Activated CD8-positive, alpha-beta memory T cell treated with anti-CD3 and anti-CD28 coated beads for 1 hour (primary cell): ENCODE measurements at places on chromosomes 1 and 21.

DNA sequence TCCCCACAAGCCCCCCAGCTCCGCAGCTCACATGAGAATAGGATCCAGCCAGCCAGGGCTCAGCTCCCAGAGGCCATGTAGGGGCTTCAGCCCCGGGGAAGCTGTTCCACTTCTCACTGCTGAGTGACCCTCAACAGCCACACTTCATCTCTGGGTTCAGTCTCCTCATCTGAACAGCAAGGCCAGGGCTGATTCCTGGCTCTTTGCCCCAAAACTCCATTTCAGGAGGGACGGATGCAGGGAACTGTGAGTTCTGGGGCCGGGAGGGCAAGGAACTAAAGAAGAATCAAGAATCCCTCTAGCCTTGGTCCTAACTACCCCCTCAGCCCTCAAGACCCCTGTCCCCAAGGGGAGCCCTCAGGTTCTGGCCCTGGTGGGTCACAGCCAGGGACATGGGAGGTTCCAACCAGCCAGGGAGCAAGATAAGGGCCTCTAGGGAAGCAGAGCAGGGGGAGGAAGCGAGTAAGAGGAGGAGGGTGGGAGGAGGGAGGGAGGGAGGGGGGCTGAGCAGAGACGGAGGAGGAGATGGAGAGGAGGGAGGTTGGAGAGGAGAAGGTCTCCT, 13.1 kb downstream of the SDC3 start:
- no peak for DNase-seq

- no peak for DNase-seq
Measured at GRCh38 chr1:48757363-48757762, 19.3 kb downstream of the BEND5 start.

DNA sequence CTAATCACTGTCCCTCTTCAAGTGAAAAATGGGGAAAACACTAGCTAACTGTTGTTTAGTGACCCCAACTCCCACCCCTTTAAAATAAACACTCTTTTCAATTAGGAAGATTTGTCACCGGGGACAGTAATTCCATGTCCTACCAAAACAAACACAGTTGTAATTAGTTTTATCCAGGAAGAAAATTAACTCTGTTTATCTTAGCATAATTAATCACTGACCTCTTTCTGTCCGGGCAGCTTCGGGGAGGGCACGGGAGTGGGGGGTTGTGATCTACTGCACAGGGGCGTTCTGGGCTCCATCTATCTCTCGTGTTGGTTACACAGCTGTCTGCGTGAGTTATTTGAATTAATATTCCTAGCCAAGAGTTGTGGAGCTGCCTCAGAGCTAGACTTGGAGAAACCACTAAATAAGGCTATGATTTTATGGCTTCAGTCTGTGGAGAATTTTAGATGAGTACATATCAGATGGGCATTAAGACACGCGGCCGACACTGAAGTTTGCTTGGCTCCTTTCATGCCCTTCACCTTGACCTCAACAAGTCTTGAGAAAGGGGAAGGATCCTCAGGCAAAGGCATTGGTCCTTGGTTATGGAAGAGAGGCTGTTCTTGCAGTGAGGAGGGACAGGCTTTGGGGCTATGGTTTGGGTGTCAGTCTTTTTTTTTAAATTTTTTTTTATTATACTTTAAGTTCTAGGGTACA, 102.0 kb upstream of the TRABD2B start:
- DNase-seq: no peak

GRCh38 chr1:160171354-160171753, 19.0 kb upstream of the CASQ1 start:
- no peak for DNase-seq

GRCh38 chr1:39061951-39062350, 35.8 kb downstream of the NDUFS5 start:
- no peak for DNase-seq

GRCh38 chr1:154886281-154887015, 16.4 kb upstream of the KCNN3 start:
- no peak for DNase-seq

GRCh38 chr1:51964309-51964696, 26.2 kb downstream of the RAB3B start:
- DNase-seq: no peak

DNA sequence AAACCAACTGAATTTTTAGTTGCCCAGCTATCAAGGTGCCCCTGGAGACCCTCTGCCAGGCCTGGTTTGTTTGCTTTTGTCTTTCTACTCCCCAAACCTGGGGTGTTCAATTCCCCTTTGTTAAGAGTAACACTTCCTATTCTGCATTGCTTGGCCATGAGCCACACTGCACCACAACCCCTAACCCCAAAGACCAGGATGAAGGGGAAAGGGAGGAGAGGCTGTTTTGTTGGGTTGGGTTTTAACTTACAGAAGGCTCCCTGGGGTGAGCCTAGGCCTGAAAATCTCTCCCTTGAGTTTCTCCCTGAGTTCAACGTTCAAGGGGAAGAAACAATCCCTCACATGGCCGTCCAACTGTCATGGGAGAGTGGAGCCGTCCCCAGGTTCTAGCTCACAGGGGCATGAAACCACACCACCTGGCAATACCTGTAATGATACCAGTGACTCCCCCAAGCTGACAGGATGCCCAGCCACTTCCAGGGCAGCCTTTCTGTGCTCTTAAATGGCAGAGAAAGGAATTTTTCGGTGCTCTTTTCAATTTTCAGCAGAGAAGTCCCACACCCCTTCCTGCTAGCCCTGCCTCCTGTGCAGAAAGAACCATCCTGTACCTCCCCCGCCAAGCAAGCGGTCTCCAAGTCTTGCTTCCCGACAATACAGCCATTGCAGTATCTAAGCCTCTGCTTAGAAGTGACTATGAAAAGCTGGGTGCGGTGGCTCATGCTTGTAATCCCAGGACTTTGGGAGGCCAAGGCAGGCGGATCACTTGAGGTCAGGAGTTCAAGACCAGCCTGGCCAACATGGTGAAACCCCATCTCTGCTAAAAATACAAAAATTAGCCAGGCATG, 14.9 kb downstream of the SLC45A3 start:
- no peak for DNase-seq

GRCh38 chr1:209549443-209550205, 33.9 kb upstream of the CAMK1G start:
- no peak for DNase-seq

GRCh38 chr1:110634455-110635311, 28.5 kb upstream of the KCNA2 start:
- DNase-seq: no peak

DNA sequence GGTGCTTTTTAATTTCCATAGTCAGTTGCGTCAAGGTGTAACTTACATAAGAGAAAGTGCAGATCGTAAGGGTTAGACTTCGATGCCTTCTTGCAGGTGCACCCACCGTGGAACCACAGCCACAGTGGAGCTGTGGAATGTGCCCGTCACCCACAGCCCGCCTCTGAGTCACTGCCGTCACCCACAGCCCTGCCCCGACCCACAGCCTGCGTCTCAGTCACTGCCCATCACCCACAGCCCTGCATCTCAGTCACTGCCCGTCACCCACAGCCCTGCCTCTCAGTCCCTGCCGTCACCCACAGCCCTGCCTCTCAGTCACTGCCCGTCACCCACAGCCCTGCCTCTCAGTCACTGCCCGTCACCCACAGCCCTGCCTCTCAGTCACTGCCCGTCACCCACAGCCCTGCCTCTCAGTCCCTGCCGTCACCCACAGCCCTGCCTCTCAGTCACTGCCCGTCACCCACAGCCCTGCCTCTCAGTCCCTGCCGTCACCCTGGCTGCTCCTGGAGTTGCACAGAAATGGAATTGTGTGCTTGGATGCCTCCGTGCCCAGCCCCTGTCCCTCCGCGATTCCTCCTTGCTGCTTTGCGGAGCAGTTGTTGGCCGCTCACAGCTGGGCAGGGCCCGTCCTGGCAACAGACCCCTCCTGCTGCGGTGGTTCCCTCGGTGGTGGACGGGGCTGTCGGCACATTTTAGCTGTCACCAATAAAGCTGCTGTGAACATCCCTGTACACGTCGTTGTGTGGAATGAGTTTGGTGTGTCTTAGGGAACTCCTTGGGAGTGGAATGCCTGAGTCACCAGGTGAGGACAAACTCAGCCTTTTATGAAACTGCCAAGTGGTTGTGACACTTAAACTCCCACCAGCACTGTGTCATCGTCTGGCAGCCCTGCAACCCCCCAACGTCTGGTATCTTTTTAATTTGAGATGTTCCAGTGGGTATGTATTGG, 44.9 kb upstream of the COL6A2 start:
- DNase-seq: no peak

DNA sequence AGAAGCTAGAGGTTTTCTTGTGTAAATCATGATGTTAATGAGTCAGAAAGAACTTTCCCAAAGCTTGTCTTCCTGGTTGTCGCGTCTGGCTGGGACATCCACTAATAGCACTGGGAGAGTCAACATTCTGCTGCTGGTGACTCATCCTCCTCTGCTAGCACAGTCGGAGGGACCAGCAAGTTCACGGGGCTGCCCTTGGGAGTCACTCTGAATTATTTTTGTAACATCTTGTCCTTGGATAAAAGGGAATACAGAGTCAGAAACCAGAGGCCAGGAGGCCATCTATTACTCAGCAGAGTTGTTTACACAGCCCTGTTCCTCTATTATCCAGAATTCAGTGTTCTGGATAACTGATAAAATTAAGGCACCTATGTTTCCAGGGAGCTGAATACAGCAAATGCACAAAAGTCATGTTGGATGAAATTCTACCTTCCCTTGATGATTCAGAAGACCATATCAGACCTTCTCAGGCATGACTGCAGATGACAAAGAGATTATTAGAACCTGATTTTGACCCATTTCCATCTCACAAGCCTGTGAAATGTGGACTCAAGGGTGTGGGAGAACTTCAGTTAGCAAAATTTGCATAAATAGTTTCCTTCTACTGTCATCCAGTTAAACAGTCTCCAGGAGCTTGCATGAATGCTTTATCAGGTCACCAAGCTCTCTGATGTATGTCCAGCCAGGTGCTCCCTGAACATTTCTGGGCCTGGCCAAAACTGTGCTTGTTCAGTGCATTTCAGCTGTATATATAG, 68.1 kb downstream of the JAK1 start:
- DNase-seq: no peak

DNA sequence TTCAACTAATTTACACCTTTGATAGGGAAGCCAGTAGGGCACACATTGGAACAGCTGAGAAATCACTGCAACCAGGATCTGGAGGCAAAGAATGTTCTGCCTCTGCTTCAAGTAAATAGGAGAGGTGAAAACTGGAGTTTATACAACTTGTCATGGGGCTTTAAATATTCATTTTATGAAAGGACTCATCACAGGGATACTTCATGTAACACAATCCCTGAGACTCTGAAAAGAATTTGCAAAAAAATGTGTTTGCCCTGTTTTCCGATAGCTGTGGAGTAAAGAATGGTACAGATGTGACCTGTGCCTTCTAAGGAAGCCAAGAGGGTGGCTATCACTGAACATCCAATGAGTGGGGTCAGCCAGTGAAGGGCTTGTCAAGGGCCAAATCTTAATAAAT, 152.0 kb downstream of the LMX1A start:
- DNase-seq: no peak

GRCh38 chr1:92037400-92037799, 7.6 kb downstream of the EPHX4 start:
- DNase-seq: no peak

DNA sequence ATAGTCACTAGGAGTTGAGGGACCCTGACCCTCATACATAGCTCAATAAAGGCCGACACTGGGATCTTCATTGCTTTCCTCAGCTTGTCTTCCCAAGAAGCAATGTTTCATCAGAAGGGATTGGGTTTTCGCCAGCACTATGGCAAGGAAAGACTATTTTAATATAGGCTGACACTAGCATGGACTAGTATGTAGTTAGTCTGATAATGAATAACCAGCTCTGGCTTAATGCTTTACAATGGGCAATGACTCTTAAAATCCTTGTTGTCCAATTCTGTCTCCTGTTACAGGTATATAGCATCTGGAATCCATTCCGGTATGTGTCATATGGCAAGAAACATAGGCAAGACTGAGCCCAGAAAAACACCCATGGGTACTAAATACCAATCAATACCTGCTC, 15.3 kb upstream of the SYT2 start:
- no peak for DNase-seq

DNA sequence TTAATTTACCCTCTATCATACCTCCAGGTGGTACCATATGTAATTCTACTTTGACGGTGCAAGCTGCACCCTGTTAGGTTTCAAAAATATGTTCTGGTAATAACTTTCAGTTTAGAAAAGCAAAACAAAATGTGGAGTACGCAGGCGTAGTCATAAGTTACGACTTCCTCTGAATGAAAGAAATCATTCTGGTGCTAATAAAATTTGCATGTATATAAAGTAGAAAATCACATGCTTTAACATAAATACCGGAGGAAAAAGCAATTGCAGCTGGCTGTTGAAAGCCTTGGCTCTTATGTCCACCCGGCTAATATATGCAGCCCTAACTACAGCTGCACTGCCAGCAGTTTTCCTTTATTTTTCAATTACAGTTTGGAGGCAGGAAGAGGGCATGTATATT, 65.2 kb upstream of the TMPRSS15 start:
- no peak for DNase-seq

- DNase-seq: no peak
Measured at GRCh38 chr1:9603766-9604753, 15.3 kb downstream of the TMEM201 start.

GRCh38 chr1:108897865-108898720, 21.3 kb downstream of the GPSM2 start:
- no peak for DNase-seq

GRCh38 chr1:11053758-11054137, 6.1 kb downstream of the SRM start:
- no peak for DNase-seq

DNA sequence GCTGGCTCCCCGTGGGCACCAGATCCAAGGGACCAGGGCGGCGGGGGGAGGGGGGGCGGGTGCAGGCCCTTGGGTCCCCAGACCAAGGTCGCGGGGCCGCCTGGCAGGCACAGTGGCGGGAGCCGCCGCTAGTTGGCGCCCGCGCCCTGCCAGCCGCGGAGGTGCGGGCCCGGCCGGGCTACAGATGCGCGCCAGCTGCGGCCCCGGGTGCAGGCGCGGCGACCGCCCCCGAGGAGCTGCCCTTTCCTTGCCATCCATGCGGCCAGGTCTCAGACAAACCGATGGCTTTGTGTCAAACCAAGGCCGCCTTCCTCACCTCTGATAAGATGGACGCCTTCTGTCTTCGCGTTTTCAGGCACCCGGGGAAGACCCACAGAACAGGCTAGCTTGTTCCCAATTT, 2.2 kb upstream of the RUNX3 start:
- no peak for DNase-seq

DNA sequence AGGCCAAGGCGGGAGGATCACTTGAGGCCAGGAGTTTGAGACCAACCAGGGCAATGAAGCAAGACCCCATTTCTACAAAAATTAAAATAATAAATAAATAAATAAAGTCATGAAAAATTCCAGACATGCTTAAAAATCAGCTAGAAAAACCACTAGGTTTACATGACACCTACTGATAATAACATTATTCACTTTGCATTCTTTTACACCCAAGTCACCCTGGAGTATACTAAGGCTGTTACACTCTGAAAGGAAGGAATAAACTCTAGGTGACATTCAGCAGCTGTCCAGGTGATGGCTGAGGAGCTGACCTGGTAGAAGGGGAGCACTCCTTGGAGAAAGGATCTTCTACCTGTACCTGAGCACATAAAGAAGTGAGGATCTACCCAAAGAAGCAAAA, 179.2 kb downstream of the ZNF281 start:
- DNase-seq: no peak

- DNase-seq: no peak
Measured at GRCh38 chr1:156750191-156750672, 1.2 kb downstream of the HDGF start.

- DNase-seq: no peak
Measured at GRCh38 chr1:37661401-37661800, 26.7 kb upstream of the RSPO1 start.
